ENCODE measurements at places on chromosomes 6 and 20.

DNA sequence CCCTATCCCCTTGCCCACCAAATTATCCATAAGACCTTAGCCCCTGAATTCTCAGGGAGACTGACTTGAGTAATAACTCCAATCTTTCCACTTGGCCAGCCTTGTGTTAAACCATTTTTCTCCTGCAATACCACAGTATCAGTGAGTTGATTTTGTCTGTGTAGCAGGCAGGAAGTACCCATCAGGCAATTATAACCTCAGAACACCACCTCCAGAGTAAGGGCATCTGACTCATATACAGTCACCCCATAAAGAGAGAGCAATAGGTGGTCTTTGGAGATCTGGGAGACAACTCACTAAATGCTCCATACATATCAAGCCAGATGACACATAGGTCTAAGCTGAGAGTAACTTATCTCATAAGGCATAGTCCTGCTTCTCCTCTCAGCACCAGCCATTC is 83.7 kb downstream of the FILIP1 start:
- no peak for DNase-seq

DNA sequence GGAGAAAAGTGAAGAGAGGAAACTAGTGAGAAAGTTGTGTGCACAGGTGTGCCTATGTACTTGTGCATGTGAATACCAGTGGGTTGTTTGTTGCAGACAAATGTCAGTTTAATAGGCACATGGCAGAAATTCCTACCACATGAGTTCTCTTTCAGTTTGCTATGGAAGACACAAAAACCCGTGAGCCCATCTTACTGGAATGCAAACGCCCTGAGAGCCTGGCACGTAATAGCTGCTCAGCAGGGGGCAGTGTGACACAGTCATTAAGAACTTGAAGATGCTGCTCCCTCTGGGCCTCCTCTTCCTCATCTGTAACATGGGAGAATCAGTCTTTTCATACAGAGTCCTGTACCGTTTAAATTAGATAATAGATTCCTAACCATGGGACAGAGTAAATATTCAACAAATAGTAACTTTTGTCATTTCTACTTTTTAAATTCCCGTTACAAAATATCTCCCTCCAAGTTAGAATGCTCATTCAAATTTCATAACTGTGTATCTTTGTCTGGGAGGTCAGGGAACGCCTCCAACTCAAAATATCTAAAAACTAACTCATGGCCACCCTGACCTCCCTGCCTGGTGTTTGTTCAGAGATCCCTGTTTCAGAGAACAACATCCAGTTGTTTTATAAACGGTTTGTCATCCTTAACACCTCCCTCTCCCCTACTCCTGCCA is 802.9 kb downstream of the MAFB start:
- DNase-seq = peak; percentile 0

DNA sequence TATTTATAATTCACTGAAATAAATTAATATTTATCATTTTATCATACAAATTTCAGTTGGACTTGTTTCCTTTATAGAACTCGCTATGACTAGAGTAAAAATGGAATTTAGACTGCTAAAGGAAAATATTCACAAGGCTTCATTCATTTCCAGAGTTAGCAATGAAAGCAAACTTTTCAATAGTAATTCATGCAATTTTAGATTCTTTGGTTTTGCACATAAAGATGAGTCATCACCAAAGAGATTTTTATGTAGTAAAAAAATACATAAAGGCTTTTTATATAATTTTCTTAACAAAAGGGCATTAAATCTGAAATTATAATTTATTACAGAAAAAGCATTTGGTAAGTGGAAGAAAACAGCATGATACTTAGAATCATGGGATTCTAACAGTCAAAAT is 37.2 kb upstream of the STXBP5 start:
- no peak for DNase-seq

DNA sequence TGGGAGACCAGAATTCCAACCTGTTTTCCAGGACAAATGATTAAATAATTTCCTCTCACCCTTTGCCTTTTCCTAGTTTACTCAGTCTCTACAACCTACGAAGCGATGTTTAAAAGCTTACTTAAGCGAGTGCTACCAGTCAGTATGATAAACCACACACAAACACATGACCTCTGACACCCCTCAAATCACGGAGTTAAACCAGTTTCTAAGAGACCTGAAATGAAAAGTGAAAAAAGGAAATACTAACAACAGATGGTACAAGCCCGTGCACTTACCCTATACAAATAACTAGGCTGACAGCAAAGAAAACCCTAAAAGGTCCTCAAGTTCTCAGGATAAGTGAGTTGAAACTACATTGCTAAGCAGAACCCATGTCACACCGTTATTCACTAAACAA is 7.7 kb downstream of the TNFRSF21 start:
- DNase-seq = no peak
